ENCODE measurements at places on chromosomes 7 and 10.

DNA sequence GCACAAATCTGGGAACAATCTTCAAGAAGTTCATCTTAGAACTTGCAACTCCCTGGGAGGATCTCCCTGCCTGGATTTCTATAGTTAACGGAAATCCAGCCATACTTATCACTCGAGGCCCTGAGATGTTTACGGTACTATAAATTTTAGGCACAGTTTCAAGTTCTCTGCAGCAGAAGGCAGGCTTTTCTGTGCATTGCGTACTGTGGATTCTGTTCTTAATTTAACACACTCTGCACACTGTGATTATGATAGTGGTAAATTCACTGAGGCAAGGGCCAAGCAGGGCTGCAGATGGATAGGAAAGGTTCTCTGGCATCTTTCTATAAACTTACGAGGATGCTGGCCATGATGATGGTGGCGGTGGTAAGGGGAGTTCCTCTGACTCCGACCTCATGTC is 10.6 kb downstream of the INHBA start:
- no peak for DNase-seq

DNA sequence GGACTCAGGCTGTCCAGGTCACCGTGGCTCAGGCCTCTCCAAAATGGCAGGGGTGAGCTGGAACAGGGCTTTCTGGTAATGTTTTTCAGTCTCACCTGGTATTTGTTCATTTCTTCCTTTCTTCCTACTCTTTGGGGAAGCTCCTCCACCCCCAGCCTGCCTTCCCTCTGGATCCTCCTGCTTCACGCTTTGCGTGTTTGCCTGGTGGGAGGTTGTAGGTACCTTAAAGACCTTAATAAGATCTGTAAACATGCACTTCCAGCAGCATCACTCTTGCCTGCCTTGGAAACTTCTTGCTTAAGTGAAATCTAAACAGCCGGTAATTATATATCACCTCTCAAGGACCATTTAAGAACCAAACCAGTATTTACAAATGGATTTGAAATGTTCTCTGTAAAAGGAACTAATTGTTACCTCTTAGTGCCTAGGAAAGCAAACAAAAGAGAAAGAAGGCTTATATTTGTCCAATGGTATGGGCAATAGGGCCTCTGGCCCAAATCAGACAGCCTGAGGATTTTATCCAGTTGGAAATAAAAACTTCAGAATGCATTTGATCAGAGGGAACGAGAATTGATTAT is 339.9 kb downstream of the CCSER2 start:
- no peak for DNase-seq

GRCh38 chr7:98202367-98203195 is 8.7 kb upstream of the BHLHA15 start:
- peak; percentile 93 for DNase-seq

DNA sequence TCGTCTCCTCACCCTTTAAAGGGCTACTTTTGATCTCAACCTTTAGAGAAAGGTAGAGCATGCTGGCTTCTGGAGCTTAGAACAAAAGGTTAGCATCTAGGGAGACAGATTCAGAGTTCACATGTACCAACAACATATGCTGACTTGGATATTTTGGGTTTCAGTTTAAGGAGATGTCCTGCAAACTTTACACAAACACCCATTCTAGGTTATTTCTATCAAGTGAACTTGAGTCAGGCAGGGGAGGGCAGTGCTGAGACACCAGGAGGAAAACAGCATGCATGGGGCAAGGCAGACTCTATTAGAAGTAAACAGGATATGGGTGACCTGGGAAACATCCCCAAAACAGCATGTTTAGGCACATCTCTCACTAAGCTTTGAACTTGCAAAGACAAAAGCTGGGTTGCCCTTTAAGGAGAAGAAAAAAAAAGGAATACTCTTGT is 43.8 kb downstream of the ARL4A start:
- DNase-seq = no peak

DNA sequence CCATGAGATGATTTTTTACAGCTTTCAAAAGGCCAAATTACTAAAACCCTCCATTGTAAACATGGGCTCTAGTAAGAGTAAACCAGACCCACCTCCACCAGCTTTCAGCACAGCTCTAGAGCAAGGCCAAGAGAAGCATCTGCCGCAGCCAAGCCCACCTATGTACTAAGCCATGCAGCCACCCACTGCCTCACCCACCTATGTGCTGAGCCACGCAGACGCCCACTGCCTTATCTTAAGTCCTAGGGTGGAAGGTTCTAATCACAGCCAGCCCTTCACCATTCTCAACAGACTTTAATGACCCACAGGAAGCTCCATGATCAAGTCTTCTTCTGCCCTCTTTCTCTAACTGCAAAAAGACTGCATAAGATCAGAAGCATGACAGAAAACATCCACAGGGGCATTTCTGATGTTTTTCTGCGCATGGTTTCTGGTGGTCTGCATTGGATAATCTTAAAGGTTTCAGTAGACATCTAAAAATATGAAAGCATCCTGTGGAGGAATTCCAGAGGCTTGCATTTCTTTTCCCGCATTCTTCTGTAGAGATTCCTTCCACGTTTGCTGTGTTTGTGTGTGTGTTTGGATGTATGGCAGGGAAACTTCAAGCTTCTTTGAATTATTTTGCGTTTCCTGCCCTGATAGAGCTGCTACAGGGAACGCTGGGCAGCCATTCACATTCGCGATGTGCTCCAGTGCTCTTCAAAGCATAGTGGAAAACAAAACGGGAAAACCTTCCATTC is 286.1 kb upstream of the KLF6 start:
- DNase-seq = no peak

- no peak for DNase-seq
Observed at GRCh38 chr7:80298201-80298600, 163.6 kb downstream of the GNAI1 start.

Data from GM19239 (cell line).